PC-3 (cell line): ENCODE measurements at places on chromosomes 16 and 17.

DNA sequence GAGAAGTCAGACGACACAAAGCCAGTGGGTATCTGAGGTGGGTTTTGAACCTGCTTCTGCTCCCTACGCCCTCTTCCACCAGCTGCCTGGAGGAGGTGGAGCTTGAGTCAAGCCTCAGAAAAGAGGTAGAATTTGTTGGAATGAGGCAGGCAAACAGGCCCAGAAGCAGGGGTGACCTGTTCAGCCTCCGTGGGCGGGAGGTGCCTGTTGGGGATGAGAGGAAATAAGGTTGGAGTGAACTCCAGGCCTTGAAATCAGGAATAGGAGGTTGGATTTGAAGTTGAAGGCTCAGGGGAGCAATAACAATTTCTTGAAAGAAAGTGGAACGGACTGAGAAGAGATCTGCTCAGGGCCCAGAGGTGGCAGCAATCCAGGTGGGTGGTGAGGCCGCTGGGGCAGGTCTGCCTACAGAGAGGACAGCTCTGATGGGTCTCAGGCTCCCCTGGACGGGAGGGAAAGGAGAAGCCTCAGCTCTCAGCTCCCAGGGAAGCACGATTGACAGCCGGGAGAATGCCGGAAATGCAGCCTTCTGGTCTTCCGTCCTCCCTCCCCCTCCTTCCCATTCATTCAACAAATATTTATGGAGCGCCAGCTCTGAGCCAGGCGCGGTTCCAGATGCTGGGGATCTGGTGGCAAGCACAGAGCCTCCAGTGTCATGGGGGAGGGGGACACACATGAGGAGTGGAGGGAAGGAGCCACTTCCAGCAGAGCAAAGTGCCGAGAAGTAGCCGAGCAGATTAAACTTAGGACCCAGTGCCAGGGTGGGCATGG lies 61.9 kb upstream of the CIBAR2 start:
- DNase-seq, result peak; percentile 91

DNA sequence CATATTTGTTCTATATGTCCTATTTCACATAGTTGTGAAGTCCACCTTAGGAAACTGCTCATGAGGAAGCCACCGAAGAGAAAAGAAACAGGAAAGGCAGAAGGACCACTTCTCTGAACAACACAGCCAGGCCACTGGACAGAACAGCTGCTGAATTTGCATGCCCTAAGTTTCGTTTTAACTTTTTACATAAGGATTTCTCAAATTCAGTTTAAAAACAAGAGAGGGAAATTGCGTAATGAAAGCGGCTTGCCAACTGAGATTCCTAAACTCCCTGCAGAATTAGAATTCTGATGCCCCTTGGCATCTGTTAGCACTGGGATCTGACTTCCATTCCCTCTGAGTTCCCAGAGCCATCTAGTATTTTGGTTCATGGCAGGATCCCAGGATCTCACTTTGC lies 5.0 kb upstream of the CCL8 start:
- DNase-seq, result no peak

- no peak for DNase-seq
Measured at GRCh38 chr16:17939723-17940122, 396.8 kb downstream of the NPIPA8 start.

- DNase-seq, result peak; percentile 7
Measured at GRCh38 chr16:66167564-66168291, 198.8 kb upstream of the CDH5 start.

DNA sequence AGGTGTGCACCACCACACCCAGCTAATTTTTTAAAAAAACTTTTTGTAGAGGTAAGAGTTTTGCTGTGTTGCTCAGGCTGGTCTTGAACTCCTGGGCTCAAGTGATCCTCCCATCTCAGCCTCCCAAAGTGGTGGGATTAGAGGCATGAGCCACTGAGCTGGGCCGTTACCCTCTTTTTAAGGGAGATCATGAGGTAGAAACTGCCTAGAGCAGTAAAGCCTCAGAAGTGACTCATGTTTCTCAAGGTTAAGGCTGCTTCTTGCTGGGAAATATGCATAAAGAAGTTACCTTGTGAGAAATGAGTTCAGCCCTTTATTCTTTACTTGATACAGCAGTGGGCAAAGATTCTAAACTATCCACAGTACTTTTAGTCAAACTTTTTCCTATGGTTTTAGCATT lies 38.2 kb downstream of the GRB2 start:
- peak; percentile 67 for DNase-seq

DNA sequence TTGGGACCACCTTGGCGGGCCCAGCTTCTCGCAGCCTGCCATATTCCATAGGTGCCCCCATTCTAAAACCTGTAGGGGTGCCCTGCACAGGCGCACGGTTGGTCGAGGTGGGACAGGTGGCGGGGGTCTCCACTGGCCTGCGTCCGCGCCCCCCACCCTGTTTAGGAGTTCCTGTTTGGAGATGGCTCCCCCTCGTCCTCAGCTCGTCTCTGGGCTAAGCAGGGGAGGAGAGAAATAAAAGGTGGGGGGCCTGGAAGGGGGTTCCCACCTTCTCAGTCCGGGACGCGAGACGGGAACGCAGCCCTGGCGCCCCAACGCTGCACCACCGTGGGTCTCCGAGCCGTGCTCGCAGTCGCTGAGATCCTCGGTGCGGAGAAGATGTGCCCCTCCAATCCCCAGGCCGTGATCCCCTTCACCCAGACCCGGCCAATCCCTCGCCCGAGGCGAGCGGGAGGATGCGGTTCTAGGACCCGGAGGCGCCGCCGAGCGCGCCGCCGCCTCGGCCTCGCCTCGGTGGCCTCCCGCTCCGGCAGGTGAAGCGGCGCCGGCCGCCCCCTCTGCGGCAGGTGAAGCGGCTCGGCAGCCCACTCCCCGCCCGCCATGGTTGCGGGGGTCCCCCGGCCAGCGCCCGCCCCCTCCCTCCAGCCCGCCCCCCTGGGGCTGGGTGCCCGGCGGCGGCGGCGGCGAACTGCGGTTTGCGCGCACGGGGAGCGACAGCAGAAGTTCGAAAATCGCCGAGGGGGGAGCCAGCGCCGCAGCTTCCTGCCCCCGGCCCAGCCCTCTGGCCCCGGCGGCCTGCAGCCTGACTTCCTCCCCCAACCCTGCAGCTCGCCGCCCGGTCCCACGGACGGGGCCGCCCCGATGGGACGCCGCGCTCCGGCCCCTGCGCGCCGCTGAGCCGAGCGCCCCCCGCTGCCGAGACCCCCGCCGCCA lies at the start of gene FMNL1:
TSS of gene FMNL1 (plus strand) at position 805 of the 933 bp plus-strand sequence. CDS start 240 bp downstream, outside the sequence.
- DNase-seq, result peak; percentile 35

DNA sequence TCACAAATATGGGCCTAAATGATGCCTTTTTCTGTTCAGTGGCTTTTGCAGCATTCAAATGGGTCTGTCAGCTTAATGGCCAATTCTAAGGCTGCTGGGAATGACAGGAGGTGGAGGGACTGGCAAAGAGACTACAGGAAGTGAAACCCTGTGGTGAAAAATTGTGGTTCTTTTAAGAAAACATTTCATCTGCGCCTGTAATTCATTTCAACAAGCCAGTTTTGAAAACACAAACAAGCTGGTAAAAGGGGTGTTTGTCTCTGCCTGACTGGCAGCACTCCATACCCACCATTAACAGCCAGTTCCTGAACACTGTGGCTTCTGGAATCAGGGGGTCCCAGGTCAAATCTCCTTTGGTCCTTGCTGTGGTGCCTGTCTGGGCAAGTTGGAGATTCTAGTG lies 3.6 kb upstream of the KDM8 start:
- no peak for DNase-seq

GRCh38 chr17:28480799-28481571 lies 7.5 kb downstream of the SLC13A2 start:
- DNase-seq, result no peak

GRCh38 chr16:88793251-88793954 lies 8.4 kb upstream of the PIEZO1 start:
- no peak for DNase-seq
